ENCODE measurements at places on chromosomes 6 and 20.

GRCh38 chr20:35972462-35972861 is 4.1 kb downstream of the CNBD2 start:
- no peak for DNase-seq

DNA sequence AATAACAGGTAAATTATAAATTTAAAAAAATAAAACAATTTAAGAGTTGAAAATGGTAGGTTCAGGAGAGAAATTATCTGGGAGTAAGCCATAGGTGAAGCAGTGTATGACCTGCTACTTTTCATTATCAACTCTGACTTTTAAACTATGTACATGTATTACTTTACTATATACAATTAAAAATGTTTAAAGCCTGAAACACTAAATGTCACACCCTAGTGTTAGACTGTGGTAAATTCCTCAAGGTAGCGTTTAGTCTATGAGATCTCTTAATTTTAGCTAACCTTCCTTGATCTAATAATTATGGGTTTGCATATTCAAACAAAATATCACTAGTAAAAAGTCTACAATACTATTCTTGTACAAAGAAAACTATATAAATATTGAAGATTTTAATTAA is 22.3 kb upstream of the TBC1D32 start:
- DNase-seq = no peak

DNA sequence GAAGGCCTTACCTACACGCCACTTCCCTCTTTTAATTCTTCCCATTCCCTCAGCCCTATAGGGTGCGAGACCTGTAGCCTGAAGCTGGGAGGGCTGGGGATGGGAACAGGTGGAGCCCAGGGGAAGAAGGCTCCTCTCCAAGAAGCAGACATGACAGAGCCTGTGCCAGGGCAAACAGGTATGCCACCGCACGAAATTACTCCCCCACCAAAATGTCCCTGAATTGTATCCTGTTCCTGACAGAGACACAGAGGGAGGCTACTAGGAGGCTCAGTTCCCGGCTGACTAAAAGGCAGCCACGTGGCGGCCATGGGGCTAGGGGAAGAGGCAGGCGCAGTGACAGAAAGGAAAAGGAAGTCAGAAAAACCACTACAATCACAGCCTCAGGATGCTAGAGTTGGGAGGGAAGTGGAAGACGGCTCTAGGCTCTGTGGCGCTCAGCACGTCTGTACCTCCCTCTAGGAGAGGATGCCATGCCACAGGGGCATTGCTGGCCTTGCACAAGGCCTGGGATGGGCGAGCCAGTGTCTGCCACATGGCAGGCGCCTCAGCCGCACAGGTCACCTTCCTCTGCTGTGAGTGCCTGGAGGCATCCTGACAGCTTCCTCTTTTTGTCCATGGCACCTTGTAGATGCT is 27.7 kb downstream of the TFEB start:
- DNase-seq = peak; percentile 40

- no peak for DNase-seq
Observed at GRCh38 chr6:25710287-25710686, 44.3 kb upstream of the SLC17A4 start.

DNA sequence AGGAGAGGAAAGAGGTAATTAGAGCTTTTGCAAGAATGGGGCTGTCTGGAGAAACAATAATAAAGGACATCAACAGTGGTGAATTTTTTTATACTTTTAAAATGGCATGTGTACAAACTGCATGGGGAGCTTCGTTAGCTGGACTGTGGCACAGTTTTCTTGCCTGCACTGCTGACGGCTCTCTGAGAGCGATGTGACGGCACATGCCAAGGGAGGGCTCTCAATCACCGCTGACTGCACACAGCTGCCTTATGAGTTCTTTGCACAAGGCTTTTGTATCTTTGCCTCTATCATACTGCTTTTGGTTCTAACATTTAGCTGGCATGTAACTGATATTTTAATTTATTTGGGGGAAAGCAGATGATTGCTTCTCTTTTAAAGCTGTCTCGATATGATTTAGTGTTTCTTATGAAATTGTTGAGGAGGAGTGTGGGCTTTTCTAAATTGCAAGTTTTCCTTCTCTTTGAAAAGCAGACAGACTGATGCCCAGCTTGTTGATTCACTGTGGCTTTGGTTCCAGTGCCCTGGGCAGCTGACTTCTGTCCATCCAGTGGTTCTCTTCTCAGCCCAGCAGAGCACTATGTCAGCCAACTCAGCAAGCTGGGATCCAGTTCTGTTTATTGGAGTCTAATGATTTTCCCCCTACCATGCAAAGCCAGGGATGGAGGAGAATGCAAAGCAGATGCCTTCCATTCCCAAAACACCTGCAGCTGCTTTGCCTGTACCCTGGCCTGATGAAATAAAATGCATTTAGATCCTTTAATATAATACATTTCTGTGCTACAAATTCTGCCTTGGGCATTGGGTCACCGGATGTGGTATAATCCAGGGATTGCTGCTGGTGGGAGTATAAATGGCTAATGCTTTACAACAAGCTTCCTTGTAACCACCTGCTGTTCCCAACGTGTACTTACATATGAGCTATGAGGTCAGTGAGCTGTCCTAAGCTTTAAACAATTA is 323.9 kb downstream of the ZFAND3 start:
- DNase-seq = peak; percentile 44

GRCh38 chr6:37653933-37654565 is 43.6 kb downstream of the MDGA1 start:
- DNase-seq = no peak

DNA sequence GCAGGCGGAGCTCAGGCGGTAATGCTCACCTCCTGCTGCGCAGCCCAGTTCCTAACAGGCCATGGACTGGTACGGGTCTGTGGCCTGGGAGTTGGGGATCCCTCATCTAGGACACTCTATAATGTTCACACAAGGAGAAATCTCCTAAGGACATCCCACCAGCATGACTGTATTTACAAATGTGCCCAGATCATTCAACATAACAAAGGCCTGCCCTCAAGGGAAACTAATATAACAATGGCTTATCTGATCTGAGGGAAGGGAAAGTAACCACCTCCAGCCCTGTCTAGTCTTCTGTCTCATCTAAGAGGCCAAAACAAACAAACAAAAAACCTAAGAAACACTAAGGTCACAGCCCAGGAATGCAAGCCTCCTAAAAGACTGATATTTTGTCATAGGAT is 232.8 kb downstream of the RNGTT start:
- no peak for DNase-seq

- no peak for DNase-seq
Observed at GRCh38 chr20:49559411-49560081, 8.4 kb downstream of the PTGIS start.

DNA sequence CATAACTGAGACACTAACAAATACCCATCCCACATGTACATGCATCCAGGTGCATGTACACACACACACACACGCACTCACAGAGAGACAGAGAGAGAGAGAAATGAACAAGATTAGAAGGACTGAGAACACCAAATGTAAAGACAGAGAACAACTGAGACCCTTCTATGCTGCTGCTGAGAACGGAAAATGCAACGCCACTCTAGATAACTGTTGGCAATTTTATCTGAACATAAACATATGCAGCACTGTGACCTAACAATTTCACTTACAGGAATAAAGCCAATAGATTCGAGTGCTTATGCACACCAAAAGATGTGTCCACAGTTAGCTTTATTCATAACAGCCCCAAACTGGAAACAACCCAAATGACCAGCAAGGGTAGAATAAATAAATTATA is 103.8 kb upstream of the LY86 start:
- DNase-seq = no peak

DNA sequence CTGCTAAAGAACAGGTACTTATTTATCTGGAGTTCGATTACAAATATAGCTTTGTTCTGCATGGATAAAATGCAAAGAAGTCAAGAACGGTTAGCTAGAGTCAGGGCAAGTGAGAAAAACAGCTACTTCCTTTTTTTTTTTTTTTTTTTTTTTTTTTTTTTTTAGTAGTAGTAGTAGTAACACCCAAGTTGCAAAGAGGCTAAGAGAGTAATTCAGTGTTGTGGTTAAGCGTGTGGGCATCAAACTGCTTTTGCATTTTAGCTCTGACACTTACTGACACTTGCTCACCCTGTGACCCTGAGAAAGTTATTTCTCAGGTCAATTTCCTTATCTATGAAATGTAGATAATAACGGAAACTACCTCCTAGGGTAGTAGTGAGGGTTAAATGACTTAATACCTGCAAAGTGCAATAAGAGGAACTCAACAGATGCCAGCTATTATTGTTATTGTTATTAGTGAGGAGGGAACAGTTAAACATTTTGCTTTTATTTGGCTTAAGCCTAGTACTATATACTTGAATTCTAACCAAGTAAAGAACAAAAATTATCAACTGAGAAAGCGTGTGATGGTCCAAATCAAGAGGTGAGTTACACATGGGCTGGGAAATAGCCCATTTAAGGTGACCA is 86.7 kb upstream of the BACH2 start:
- DNase-seq = no peak

DNA sequence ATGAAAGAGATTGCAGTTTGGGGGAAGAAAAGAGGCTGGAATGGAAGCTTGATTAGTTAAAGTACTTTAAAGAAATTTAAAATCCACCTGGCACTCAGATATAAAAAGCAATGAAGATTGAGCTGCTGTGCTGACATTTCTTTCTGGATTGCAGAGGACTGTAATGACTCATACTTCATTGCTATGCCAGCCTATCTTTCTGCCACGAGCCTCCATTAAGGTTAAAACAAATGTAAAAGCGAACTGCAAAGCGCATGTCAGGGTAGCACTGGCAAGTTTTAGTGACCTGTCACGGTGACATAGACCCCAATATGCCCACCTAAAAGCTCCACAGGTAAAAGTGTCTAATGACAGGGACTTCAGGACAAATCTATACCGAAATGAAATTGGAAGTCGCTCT is 449.6 kb downstream of the C6orf118 start:
- DNase-seq = no peak

DNA sequence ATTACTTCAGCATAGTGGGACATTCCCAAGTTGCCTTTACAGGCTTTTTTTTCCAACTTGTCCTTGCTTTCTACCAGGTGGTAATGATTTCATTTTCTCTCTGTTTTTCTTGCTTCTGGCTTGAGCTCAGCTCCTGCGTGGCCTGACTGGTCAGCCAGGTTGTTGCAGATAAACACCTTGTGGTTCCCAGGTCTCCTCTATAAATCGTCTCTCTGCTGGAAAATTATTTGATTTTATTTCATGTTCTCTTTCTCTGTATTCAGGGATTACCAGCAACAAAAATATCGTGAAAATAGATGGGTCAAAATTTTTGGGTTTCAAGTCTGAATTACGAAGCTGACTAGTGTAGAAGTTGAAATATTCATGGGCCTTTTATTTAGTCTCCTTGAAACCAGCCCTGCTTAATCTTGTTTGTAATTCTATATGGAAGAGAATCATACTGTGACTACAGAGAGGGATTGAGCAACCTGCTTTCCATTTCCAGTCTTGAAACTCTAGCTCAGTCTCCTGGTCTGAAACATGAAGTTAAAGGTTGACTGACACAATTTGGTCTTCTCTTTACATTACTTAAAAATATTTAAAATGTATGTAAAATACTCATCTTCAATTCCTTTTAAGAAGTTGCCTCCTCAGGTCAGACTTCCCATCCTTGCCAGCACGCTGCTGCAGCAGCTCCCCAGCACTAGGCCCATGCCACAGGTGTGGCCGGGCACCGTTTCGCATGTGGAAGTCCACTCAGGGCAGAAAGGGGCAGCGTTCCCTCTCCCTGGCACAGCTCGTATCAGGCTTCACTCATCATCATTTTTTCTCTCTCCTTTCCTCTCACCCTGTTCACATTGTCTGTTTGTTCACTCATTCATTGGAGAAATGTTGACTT is 7.1 kb downstream of the DUSP22 start:
- no peak for DNase-seq

DNA sequence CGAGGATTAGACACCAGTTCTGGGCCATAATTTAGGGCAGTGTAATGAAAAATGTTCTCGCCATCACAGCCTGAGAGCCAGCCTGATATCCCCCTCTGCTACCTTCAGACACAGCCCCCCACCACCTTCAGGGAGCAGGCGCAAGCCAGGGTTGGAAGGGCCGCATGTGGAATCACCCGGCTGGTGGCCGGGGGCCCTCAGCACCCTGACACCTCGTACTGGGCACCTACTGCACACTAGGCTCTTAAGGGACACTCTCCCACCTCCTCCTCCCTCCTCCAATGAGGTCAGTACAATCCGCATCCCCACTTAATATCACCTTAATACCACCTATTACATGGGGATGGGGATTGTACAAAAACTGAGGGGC is 55.5 kb downstream of the BMP7 start:
- DNase-seq = no peak

DNA sequence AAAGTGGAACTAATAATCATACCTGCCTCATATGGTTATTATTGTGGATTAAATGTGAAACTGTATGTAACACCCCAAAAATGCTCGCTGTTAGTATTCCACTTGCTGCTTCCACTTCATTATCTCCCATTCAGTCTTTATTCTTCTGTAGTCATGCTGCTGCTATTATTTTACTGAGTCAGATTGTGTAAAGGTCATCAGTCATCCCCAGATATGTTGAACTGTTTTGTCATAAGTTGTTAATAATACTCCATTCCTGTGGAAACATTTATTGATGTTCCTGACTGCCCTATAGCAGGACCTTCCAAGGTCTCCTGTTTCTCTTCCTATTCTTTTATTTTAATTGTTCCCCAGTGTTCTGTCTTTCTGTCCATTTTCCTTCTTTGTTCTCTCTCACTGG is 1148.3 kb downstream of the EPHA7 start:
- no peak for DNase-seq

DNA sequence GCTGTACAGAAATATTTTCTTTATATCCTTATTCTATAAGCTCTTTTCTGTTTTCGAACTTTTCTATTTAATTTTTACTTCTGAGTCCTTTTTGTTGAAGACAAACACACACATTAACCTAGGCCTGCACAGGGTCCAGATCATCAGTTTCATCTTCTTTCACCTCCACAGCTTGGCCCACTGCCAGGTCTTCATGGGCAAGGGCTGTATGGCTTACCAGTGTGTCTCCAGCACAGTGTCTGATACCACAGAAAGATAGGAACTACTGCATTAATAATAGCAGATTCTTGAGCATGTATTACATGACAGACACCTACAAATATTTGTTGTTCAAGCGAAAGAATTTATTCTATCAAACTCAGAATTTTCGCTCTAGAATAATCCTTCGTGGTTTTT is 24.4 kb downstream of the QKI start:
- DNase-seq = no peak

- DNase-seq = peak; percentile 39
Observed at GRCh38 chr6:148528292-148528691, 185.7 kb downstream of the SASH1 start.

DNA sequence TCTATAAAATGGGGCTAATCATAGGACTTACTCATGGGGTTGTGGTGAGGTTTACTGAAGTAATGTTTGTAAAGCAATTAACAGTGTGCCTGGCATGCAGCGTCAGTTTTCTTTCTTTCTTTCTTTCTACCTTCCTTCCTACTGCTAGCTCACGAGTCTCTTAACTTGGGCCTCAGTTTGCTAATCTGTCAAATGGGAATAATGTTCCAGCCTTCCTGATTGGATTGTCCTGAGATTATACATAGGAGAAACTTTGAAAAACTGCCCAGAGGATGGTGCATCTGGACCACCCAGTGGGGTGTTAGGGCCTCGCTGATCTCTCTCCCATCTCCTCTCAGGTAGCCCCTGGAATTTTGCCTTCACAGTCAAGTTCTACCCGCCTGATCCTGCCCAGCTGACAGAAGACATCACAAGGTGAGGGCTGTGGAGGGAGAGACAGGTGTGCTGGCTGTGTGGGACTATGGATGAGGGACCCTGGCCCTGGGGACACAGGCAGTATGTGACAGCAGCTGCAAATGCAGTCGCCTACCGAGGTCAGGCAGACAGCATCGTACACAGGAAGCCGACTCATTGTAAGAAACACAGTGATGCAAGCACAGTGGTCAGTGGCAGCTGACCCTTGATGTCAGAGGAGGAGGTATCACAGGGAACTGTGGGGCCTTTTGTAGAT is 27.5 kb downstream of the EPB41L1 start:
- DNase-seq = no peak

- DNase-seq = no peak
Observed at GRCh38 chr6:52352239-52353018, 9.5 kb upstream of the PAQR8 start.

All from hippocampal formation (tissue), 2 donors.